Effector CD8-positive, alpha-beta T cell (primary cell): ENCODE measurements at places on chromosomes 1 and 21.

DNA sequence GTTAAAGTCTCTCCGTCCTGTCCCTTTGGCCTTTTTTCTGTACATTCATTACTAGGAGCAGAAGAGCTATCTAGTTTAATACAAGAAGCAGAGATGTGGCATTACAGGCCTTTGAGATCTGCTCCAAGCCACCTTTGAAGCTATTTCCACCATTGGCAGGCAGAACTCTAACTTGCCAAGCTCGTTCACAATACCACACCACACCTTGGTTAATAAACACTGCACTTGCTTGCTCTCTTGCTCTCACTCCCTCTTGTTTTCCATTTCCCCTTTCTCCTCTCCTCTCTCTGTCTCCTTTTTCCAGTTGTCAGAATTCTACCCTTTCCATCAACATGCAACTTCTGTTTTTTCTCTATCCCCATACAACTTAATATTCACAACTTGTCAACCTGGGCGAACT, 7.0 kb downstream of the SELE start:
- no peak for DNase-seq

DNA sequence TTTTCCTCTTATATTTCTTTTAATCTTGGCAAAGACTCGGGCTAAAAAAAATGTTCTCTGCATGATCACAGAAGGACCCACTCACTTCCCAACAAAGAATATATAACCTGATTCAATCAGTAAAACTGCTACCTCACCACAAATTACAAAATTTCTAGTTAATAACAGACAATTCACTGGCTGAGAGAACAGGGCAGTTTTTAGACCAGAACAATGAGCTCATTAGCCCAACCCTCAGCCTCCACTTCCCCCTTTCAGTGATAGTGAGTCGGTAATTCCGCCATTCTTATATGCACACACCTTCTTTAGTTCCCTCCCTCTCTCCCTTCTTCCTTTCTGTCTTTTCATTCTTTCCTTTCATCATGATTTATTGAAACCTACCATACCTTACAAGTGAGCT, 8.9 kb downstream of the SIPA1L2 start:
- no peak for DNase-seq

DNA sequence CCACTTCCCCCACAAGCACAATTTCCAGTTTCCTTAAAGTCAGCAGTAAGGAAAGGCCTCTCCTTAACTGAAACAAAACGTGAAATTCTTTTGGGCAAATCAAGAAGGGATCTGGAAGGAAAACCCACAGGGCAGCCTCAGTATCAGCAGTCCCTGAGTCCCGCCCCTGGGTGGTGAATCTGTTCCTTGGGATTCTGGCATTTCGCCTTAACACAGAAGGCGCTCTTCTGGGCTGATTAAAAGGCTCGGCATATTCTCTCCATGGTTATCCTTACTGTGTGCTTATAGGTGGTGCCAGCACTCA, 12.2 kb upstream of the RAB4A start:
- DNase-seq, result no peak

DNA sequence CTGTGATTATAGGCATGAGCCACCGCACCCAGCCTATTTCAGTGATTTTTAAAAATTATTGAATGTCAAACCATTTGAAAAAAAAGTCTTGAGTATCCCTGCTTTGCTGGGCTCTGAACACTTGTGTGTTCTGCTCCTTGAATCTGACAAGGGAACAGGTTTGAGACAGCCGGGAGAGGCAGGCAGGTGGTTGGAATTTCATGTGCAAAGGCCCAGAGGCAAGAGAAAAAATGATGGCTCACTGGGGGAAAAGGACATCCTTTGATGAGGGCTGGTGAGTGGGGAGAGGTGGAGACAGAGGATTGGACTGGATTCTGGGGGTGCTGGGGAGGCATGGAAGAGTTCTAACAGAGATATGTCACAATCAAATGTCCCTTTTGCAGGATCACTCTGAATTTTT, 13.1 kb upstream of the WASF2 start:
- no peak for DNase-seq

DNA sequence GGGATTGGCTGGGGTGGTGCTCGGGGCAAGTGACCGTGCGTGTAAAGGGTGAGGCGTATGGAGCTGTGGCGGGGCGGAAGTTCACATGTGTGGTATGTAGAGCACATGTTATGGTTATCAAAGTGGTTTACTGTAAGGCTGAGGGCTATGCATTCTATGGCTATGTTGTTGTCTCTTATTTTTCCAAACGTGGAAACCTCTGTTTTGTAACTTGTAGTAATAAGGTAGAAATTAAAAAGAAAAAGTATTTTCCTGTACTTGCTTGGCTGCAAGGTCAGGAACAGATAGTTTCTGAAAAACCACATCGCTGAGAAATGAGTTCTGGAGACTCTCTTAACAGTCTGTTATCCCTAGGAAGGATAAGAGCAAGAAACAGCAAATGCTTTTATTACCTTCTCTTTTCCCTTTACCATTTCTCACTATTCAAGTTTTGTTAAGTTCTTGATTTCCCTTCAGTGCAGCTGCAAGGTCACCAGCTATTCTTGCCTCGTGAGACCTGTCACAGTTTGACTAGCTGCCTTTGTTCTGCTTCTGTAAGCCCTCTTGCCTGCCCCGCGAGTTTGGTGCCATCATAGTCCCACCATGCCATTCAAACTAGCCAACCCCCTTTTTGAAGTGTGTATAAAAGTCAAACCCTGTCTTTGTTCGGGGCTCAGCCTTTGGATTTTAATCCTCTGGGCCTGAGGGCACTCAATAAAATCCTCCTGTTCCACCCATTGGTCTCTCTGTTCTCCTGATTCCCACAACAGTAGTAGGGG, 9.5 kb downstream of the RNU1-2 start:
- peak; percentile 31 for DNase-seq

- DNase-seq, result no peak
Observed at GRCh38 chr1:41980827-41981653, 62.3 kb upstream of the HIVEP3 start.

GRCh38 chr1:44281962-44282703, 68.9 kb downstream of the DMAP1 start:
- no peak for DNase-seq

DNA sequence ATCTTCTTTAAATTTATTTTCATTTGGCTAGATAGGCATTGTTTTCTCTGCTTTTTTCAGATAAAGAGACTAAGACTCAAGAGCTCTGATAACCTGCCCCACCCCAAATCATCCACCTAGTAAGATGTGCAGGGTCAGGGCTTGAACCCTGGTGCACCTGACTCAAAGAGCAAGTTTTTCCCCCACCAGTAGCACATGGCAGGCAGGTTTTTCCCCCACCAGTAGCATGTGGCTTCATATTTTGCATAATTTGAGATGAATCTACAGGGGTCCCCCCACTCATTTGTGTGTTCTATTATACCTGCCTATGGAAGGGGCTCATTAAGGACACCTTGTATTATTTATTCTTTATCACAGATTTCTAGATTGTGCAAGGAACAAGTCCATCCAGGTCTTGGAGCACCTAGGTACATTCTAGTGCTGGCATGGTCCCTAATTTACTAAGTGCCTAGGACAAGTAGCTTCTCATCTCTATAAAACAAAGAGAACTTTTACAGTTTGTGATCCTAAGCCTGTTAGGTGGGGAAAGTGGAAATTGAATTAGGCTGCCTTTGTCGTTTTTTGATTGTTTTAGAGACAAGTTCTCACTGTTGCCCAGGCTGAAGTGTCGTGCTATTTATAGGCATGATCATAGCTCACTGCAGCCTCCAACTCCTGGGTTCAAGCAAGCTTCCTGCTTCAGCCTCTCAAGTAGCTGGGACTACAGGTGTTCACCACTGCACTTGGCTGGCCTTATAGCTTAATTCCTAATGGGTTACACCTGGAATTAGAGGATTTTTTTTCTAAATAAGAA, 13.2 kb upstream of the CTSE start:
- no peak for DNase-seq

GRCh38 chr1:224149709-224150108, 33.3 kb upstream of the DEGS1 start:
- DNase-seq, result no peak

- DNase-seq, result no peak
Observed at GRCh38 chr1:29629814-29630516, 393.6 kb downstream of the PTPRU start.

DNA sequence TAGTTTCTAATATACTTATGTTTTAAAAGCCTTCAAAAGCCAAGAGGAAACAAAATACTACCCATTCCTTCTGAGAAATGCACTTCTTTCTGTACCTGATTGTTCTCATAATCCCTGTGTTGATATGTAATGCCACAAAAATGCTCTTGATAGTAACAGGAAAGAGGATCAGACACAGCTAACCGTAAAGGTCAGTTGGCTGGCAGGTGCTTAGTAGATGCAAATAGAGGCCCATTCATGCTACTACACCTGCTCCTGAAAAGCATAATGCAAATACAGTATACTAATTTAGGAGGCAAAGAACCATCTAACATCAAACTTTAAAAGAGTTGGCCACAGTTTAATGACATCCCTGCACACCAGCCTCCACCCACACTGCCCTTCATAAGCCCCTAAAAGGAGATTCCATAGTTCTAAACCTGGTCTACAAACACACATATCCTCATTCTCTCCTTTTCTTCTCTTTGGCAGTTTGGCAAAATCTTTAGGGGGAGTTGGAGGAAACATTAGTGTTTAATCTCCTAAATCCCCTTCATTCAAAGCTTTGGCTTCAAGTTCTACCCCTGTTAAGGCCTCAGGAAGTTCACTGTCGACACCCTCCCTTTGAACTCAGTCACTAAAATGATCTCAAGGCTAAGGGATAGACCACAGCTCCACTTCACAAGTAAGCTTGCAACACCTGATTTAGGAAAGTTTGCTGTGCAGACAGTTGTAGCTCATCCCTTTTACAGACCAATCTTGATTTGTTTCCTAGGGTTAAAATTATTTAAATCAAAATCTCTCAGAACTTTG, 2.9 kb upstream of the CD46 start:
- no peak for DNase-seq

GRCh38 chr21:45386336-45386727, 18.6 kb upstream of the COL18A1 start:
- DNase-seq, result no peak

DNA sequence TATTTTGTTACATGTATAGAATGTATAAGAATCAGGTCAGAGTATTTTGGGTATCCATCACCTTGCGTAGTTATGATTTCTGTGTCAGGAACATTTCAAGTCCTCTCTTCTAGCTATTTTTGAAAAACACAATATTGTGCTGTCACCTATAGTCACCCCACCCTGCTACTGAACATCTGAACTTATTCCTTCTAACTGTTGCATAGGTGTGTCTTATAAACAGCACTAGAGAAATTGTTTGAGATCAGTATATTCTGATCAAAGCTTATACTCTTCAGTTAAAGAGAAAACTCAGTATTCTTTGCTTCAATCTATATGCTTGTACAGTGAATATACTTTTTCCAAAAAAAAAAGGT, 96.0 kb downstream of the ASH1L start:
- no peak for DNase-seq

GRCh38 chr1:67853704-67854103, 20.4 kb upstream of the GNG12 start:
- no peak for DNase-seq

DNA sequence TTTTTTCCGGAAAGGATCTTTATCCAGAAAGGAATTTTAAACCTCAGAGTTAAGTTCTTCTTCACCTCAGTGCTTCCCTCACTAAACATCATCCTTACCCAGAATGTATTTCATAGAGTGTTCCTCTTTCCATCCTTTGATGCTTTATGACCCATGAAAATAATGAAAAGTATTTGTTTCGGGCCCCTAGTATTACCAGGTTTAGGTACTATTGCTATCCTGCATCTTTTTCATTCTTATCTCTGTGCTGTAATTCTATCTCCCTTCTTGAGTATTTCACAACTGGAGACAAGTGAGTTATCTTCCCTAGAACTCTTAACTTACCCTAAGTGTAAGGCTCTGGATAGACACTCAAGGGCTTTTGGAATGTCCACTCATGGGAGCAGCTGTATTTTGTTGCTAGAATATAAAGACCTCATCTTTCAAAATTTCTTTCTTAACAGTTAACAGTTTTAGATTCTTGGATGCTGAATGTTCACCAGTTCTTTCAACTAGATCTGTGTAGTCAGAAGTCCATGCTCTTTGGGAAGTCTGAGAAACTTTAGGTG, 26.2 kb downstream of the UCK2 start:
- no peak for DNase-seq

- no peak for DNase-seq
Observed at GRCh38 chr1:149877211-149877946, 22.0 kb upstream of the BOLA1 start.

GRCh38 chr21:26962621-26963181, 4.2 kb downstream of the ADAMTS5 start:
- no peak for DNase-seq

- peak; percentile 89 for DNase-seq
Observed at GRCh38 chr21:43810505-43811261, 21.3 kb downstream of the RRP1 start.

DNA sequence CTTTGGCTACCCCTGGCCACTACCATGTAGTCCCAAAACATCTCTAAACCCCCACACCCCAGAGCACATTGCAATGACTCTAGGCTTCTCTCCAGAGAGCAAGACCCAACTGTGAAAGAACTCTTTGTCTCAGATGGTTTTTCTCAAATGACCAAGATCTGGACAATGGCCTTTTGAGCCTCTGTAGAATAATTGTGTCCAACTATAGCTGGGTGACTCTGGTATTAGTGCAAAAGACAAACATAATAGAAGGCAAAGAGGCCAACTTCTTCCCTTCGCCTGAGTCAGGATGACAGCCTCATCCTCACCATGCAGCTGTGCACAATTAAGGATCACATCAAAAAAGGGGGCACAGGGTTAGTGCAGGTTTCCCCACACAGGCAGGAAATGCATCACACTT, 139.6 kb downstream of the BRINP2 start:
- no peak for DNase-seq

DNA sequence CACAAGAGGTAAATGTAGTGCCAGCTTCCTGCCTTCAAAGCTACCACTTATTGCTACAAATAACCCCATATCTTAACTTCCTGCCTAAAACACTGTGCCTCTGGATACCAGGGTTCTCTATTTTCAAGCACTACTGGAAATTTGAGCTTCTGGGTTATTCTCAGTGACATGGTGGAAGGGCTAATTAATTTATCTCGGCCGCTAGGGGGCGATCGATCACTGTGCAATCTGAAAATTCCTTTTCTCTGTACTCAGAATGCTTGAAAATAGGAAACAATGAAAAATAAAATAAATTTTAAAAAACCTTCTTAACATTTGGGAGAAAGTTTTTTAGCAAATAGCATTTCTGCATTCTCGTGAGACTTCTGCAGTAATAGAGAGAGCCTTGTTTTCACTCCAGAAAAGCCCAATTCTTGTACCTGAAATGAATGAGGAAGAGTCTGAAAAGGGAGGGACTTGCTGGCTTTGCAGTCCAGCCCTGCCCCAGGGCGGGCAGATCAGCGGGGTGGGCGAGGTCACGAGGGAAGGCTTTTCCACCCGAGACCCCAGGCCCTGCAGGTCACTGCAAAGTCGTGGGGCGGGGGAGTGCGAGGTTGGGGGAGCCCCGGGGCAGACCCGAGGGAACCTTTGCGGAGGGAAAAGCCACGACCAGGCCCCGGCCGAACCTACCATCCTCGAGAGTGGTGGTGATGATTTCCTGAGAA, 276.7 kb downstream of the PCP4 start:
- DNase-seq, result no peak
